ENCODE measurements at places on chromosomes 12 and 14.

DNA sequence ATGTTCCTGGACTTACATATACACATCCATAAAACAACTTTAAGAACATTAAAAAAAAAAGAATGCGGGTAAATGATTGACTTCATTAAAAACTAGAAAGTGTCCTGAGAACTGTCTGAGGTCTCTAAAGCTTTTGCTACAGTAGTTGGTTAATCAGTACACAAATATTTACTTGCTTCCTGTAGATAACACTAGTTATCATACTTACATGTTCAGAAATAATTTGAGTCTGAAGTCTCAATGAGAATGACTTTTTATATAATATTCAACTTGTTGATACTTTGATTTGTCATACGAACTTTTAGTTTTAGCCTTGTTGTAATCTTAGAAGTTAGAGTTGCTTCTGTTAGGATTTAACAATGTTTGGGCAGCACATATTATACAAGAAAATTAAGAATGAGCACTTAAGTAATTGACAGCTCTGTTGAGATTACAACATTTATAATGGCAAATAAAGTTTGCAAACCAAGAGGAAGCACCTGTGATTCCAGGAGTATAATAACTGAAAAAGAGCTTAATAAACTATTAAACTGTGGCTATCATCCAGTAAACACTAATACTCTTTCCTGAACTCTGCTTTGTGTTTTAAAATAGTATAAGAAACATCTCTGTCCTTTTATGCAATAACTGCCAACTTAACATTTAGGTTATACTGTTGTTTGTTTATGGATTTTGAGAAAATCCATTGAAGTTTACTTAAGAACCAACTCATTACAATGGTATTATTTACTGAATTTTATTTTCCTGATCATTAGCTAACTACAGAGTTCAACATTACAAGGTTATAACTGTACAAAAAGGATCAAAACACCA lies 131.7 kb downstream of the MIPOL1 start:
- no peak for DNase-seq

DNA sequence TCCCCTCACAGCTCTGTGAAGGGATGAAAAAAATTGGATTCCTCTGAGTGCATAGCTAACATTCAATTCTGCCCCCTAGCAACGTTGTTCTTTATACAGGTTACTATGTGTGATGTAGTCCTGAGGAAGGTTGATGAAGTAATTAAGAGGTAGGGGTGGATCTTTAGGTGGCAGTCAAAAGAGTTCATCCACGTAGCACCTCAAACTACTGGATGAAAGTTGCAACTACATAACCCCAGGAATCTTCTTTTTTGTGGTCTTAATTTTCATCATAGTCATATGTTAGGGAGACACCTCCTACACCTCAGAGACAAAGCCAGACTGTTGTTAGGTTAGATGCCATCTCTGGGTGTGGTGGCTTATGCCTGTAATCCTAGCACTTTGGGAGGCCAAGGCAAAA lies 10.2 kb upstream of the NFE2 start:
- no peak for DNase-seq

- DNase-seq, result no peak
Measured at GRCh38 chr12:15423629-15424028, 101.3 kb downstream of the PTPRO start.

- no peak for DNase-seq
Measured at GRCh38 chr12:107328442-107329133, 235.2 kb upstream of the CRY1 start.

- no peak for DNase-seq
Measured at GRCh38 chr12:132415327-132416120, 74.4 kb upstream of the FBRSL1 start.

DNA sequence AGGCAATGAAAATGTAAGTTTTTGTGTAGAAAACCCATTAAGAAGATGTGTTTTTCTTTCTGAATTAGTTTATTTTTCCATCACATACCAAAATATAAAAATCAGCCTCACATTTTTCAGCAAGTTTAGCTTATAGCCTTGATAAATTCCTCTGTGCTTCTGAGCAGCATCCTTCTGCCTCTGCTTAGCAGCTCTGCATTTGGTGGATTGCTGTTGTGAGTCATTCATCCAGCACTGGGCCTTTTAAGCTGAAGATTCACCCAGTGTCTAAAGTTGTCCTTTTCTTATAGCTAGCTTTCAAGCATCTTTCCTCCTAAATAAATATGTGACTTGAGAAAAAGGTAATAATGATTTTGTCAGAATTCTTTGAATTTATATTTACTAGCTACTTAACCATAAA lies 206.1 kb downstream of the PCNX1 start:
- DNase-seq, result no peak

- DNase-seq, result no peak
Measured at GRCh38 chr12:19546027-19546426, 106.7 kb downstream of the AEBP2 start.

GRCh38 chr14:100536121-100536510 lies 51.1 kb downstream of the BEGAIN start:
- no peak for DNase-seq

GRCh38 chr12:48996794-48997718 lies 2.1 kb downstream of the DDN start:
- DNase-seq, result peak; percentile 44

DNA sequence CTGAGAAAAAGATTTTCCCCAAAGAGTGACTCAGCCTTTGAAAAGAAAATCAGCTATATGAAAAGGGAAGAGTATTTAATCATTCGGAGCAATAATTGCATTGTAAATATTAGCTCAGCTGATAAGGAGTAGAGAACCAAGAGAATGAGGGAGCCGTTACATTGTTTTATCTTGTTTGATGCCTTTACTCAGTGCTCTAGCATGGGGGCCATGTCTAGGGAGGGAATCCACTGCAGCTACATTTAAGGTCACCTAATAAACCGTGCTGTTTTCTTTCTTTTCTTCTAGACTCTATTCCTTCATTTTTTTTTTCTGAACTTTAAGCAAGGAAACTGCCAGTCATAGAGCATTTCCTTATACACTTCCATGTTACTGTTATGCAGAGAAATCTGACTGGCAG lies 447.0 kb downstream of the DIO2 start:
- DNase-seq, result no peak

- DNase-seq, result no peak
Measured at GRCh38 chr12:98352218-98352811, 163.1 kb upstream of the TMPO start.

GRCh38 chr12:32644431-32644830 lies 34.7 kb upstream of the DNM1L start:
- no peak for DNase-seq

GRCh38 chr14:23286902-23287479 lies 1.1 kb upstream of the HOMEZ start:
- DNase-seq, result no peak

Measured in C1 segment of cervical spinal cord (tissue), 14 donors.